ENCODE measurements at places on chromosomes 13 and 19. TPM values are rescaled to one million over a fixed set of nuclear protein-coding genes. Genes with fewer than 3 reads are reported as not detected.

Gene ZNF614
- 11.6 TPM for total RNA-seq

DNA sequence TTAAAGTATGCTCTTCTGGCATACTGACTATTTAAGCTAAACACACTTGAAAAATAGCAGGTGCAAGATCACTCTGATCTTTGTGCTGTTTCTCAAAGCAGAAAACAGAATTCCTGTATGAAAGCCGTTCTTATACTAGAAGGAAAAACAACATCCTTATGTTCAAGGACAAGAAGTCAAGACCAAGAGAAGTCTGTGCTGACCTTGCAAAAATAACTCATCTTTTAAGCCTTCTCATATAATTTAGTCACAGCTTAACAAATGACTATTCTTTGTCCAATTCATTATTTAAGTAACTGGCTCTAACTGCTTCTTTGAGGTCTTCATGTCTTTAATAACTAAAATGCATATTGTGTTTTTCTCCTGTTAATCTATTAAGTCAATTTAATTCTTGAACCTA is 2750.2 kb upstream of the PCDH20 start:
- no peak for DNase-seq

- no peak for DNase-seq
Observed at GRCh38 chr19:5593343-5594255, 25.8 kb upstream of the TINCR start.

- DNase-seq = no peak
Observed at GRCh38 chr13:51240178-51240577, 18.0 kb downstream of the FAM124A start.

Gene CERS4
- 32.5 TPM for total RNA-seq

DNA sequence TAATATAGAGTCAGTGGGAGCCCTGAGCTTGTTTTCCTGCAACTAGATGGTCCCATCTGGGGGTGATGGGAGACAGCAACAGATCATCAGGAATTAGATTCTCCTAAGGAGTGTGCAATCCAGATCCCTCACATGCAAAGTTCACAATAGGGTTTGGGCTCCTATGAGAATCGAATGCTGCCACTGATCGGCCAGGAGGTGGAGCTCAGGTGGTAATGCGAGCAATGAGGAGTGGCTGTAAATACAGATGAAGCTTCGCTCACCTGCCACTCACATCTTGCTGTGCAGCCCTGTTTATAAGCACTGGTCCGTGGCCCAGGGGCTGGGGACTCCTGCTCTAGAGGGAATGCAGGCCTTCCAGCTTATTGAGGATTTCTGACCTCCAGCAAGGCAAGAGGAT is 5.7 kb downstream of the ZNF558 start:
- DNase-seq = no peak

GRCh38 chr13:78105656-78106055 is 187.0 kb upstream of the EDNRB start:
- DNase-seq = no peak

Gene NCR1
- 0.50 TPM for total RNA-seq

GRCh38 chr19:41844601-41845000 is at the start of gene LYPD4:
LYPD4 (minus strand) TSS chr19:41844683; CDS start chr19:41839285, 5,398 bp downstream.
- no peak for DNase-seq

Measured in activated naive CD8-positive, alpha-beta T cell treated with anti-CD3 and anti-CD28 coated beads, Interleukin-2, amount 10 ng/mL, durations not matched to agents 7 days and 5 days (primary cell).